ENCODE measurements at places on chromosomes 4 and X. TPM values are rescaled to one million over a fixed set of nuclear protein-coding genes. Genes with fewer than 3 reads are reported as not detected.

GRCh38 chr4:137124278-137124932 lies 407.9 kb downstream of the PCDH18 start:
- DNase-seq = peak; percentile 80

- DNase-seq = no peak
Measured at GRCh38 chr4:156609421-156609820, 362.2 kb downstream of the PDGFC start.

The XAGE1A gene
- not detected for total RNA-seq

The DRP2 gene
- total RNA-seq = 0.35 TPM

- DNase-seq = peak; percentile 51
Measured at GRCh38 chrX:13747836-13748235, 13.3 kb downstream of the OFD1 start.

GRCh38 chrX:43002526-43003203 lies 224.7 kb upstream of the PPP1R2C start:
- DNase-seq = no peak

DNA sequence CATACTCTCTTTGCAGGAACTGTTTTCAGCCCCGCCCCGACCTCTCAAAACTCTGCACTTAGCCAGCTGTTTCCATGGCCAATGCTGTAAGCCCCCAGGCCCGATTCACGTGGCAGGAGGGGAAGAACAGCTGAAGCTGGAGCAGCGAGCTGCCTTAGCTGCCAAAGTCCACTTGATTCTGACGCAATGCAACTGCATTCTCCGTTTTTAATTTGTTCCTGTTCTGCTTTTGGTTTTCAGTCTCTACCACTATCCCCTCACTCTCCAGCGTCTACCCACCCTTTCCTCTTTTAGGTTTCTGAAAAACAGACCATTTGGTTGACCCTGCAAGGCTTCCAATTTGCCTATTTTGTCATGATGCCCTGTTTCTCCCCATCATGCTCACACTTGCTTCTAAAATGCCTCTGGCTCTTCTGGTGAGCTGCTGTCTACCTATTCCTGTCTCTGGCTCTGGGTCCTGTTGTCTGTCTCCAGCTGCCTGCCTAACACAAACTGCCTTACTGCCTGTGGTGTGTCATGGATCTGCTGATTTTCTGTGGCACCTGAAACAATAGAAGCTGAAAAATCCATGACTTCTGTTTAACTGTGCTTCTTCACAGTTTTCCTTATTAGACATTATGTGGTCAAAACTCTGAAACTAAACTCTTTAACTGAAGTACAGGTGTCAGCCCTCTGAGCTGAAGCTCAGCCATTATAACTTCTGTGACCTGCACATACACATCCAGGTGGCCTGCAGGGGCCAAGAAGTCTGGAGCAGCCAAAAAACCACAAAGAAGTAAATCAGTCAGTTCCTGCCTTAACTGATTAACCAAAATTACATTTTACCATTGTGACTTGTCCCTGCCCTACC lies 160.5 kb upstream of the AGTR2 start:
- no peak for DNase-seq

Measured in HFFc6 (cell line).